Stimulated activated CD4-positive, alpha-beta T cell treated with anti-CD3 and anti-CD28 coated beads, Interleukin-1b, Interleukin-23, amount 100 ng/mL, for 48 hours (primary cell): ENCODE measurements at places on chromosomes 7 and 10.
A peak's percentile ranks its signal among the peaks of the same experiment; 100 is the strongest.

DNA sequence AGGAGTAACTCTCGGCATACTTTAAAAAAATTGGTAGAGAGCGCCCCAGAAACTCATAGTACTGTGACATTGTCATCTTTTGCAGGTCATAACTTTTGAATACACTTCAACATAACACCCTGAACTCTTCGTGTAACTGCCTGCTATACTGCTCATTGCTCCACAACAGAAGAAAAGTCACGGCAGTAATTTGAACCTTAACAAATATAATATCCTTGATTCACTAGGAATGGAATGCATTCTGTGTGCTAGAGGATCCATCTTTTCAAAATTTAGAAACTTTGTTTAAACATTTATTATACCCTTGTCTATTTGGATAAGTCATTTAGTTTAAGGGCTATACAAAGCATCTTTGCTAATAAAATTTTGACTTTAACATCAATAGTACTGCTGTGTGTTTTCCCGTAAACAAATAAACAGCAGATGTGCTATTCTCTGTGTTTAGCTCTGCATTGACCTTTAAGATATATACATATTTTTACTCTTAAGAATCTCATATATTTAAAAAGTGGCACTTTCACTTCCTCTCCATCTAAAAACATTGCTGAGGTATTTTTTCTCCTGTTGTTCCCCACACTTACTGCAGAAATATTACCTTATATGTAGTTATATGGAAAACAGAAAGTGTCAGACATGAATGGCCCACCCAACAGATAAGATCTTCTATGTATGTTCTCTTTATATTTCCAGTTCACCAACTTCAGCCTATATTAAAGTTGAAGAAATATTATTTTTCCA lies 217.6 kb upstream of the TMEM229A start:
- no peak for DNase-seq

DNA sequence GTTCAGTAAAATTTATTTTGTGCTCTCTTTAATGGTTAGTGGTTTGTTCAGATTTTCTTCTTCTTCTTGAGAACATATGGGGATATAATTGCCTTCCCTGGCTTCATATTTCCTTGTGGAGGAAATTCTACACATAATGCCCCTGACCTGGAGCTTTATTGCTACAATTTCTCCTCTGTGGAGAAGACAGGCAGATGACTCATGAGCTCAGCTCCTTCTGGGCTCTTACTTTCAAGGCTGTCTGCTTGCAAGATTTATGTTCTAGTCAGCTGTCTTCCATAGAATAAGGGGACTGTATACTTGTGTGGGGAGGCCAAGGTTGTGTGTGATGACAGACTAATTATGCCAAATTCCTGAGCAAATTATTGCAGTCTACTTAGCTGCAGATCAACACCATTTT lies 1.6 kb downstream of the LRRD1 start:
- no peak for DNase-seq

DNA sequence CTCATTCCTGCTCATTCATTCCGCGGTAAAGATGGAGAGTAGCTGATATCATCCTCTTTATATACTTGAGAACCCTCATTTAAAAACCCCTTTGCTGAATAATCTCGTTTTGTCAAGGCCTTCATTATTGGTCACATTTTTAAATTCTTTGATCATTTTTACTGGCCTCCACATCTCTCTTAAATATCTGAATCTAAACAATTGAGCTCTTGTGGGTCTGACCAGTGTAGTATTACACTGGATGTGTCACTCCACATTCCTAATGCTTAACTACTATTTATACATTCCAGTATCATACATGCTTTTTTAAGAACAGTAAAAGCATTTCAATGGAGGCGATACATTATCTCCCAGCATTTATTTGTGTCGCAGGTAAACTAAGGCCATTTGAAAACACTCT lies 12.6 kb upstream of the PRPS1L1 start:
- no peak for DNase-seq

GRCh38 chr7:72785166-72785955 lies 42.6 kb downstream of the TYW1B start:
- no peak for DNase-seq

DNA sequence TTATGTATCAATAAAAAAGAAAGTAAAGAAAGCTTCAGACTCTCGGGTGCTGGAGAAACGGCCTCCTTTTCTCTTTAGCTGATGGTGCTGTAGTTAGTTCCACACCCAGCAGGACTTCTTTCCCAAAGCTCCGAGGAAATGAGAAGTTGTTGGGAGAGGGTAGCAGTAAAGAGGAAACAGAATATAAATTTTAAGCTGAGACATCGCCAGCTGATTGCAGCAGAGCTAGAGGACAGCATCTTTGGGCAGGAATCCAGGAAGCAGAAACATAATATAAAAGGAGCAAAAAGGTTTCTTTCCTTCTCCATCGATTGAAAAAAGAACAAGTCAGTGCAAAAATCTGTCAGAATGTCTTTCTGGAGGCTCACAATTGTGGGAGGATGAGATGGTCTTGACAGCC lies 616.9 kb upstream of the FOXK1 start:
- no peak for DNase-seq

GRCh38 chr10:113007343-113007771 lies 57.3 kb downstream of the TCF7L2 start:
- DNase-seq, result peak; percentile 19

DNA sequence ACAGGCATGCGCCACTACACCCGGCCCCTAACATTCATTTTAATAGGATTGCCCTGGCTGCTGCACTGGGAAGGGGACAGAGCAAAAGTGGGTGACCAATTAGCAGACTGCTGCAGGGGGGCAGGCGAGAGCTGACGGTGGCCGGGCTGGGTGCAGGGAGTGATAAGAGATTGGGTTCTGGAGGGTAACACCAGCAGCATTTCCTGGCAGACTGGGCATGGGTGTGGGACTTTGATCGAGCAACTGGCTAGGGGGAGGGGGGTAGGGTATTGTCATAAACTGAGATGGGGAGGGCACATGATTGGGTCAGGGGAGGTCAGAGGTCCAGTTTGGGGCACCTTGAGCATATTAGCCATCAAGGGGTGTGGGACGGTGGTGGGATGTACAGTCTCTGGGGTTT lies 20.2 kb upstream of the AMZ1 start:
- DNase-seq, result no peak

DNA sequence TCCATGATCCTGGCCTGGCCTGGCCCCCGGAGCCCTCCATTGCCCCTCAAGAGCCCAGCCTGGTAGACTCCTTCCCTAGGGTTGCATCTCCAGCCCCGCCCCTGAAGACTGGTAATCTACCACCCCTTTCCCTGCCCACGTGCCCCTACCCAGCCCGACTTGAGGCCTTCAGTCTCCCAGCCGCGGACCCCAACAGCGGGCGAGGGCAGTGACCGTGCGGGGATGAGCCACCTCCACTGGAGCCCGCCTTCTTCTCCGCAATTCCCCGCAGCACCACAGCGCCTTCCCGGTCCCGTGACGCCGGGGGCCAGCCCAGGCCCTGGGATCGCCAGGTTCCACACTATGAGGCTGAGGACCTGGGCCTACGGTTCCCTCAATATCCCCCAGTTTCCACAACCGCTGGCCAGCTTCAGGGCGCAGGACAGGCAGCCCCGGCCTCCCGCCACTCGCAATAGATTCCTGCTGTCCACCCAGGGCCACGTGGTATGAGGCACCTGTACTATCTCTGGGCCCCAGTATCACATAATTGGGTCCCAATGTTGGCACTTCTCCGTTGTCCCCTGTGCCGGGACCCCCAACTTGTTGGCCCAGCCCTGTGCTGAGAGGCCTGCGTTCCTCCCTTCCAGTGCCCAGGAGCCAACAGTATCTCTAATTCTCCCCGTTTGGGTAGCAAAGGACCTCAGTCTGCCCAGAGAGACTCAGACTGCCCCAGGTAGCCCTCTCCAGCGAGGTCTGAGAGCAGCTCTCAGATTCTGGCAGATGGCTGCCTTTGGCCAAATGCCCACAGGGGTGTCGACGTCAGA lies 1.1 kb upstream of the GPRIN2 start:
- DNase-seq, result no peak

- peak; percentile 17 for DNase-seq
These were observed 147.9 kb upstream of the FRMD4A start for GRCh38 chr10:14478604-14479003.
